ENCODE measurements at places on chromosomes 6 and 20. TPM values are rescaled to one million over a fixed set of nuclear protein-coding genes. Genes with fewer than 3 reads are reported as not detected.

Gene RIMS1
- 3.9 TPM for total RNA-seq

DNA sequence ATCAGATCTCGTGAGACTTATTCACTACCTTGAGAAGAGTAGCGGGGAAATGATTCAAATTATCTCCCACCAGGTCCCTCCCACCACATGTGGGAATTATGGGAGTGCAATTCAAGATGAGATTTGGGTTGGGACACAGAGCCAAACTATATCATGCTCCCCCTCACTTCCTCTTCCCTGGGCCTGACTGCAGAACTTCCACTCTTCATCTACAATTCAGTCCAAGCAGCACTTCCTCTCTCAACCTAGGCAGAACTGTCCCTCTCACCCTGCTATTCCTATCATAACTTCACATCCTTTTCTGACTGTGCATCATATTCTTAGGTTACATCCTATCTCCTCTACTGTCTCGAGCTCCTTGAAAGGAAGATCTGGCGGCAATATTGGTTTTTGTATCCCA, 184.0 kb upstream of the HDDC2 start:
- no peaks in the 10 kb centered on the region for H3K36me3 ChIP-seq
- H3K27ac ChIP-seq, result no peak overlapping the region
- no peaks in the 10 kb centered on the region for H3K4me1 ChIP-seq
- DNase-seq, result no peak

GRCh38 chr20:38190936-38191371, 25.9 kb upstream of the TGM2 start:
- no peaks in the 10 kb centered on the region for H3K27me3 ChIP-seq
- no peaks in the 10 kb centered on the region for H3K36me3 ChIP-seq
- H3K4me3 ChIP-seq, result no peak overlapping the region
- H3K4me1 ChIP-seq, result no peaks in the 10 kb centered on the region

Gene LTB
- total RNA-seq, result 6.2 TPM

GRCh38 chr20:14335052-14335451, 2.4 kb downstream of the FLRT3 start:
- no peak for DNase-seq
- no peaks in the 10 kb centered on the region for H3K27me3 ChIP-seq
- H3K36me3 ChIP-seq, result no peaks in the 10 kb centered on the region
- H3K27ac ChIP-seq, result peak overlapping the region; percentile 32
- H3K4me3 ChIP-seq, result peak overlapping the region; percentile 48
- no peaks in the 10 kb centered on the region for H3K4me1 ChIP-seq

Gene XKR7
- total RNA-seq, result 0.09 TPM

DNA sequence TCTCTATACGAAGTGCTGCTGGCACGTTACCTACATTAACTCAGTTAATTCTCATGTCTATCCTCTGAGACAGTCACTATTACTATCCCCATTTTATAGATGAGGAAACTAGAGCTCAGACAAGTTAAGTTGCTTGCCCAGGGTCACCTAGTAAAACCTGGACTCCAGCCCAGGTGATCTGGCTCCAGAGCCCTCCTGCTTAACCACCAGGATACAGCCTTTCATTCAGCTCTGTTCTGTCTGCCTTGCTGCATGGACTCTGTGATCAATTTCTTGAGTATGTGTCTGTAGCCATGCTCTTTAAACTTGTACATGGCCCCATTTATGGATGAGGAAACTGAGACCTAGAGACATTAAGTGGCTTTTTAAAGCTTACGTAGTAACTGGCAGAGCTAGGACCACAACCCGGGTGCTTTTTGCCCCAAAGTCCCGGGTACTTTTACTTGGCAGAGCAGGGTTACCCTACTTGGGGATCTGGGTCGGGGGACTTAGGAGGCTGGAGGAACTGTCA, 4.7 kb downstream of the CDKN1A start:
- no peak overlapping the region for H3K27ac ChIP-seq
- peaks cover 46% of the 10 kb centered on the region for H3K4me1 ChIP-seq
- H3K36me3 ChIP-seq, result peaks cover 57% of the 10 kb centered on the region
- no peak overlapping the region for H3K4me3 ChIP-seq
- no peaks in the 10 kb centered on the region for H3K27me3 ChIP-seq

- H3K36me3 ChIP-seq, result no peaks in the 10 kb centered on the region
- H3K4me3 ChIP-seq, result no peak overlapping the region
- DNase-seq, result peak; percentile 81
- H3K27ac ChIP-seq, result no peak overlapping the region
Observed at GRCh38 chr6:170129691-170130171, 161.1 kb downstream of the DLL1 start.

Gene NHSL1
- 69.5 TPM for total RNA-seq

- no peaks in the 10 kb centered on the region for H3K27me3 ChIP-seq
- DNase-seq, result no peak
- no peaks in the 10 kb centered on the region for H3K36me3 ChIP-seq
- H3K27ac ChIP-seq, result no peak overlapping the region
- no peaks in the 10 kb centered on the region for H3K4me1 ChIP-seq
Observed at GRCh38 chr20:19440660-19441527, 228.5 kb downstream of the SLC24A3 start.

GRCh38 chr20:7673841-7674240, 266.4 kb downstream of the HAO1 start:
- DNase-seq, result no peak
- H3K4me1 ChIP-seq, result no peaks in the 10 kb centered on the region
- no peaks in the 10 kb centered on the region for H3K36me3 ChIP-seq

- H3K27ac ChIP-seq, result no peak overlapping the region
- H3K4me3 ChIP-seq, result no peak overlapping the region
Observed at GRCh38 chr6:158357570-158358216, 45.4 kb downstream of the TULP4 start.

DNA sequence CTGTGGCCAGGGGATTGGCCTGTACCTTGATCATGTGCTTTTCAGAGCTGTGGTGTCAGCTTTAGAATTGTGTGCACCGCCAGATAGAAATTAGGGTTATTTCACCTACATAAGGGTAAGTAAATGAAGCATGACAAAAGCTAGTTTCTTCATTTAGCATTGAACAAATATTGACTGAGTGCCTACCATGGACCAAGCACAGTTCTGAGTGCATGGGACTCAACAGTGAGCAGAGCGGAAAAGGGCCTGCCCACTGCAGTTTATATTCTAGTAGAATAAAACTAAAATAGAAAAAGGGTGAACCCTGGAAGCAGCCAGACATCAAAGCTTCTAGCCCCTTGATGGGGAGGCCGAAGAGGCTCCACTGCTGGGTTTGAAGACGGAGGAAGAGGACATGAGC, 25.6 kb downstream of the ECT2L start:
- H3K4me1 ChIP-seq, result no peaks in the 10 kb centered on the region
- no peaks in the 10 kb centered on the region for H3K36me3 ChIP-seq
- no peak overlapping the region for H3K4me3 ChIP-seq
- DNase-seq, result no peak

Gene FILIP1
- total RNA-seq, result 21.6 TPM

GRCh38 chr6:116434056-116434725, 27.0 kb upstream of the CALHM6 start:
- H3K36me3 ChIP-seq, result peaks cover 16% of the 10 kb centered on the region
- no peak overlapping the region for H3K4me3 ChIP-seq

DNA sequence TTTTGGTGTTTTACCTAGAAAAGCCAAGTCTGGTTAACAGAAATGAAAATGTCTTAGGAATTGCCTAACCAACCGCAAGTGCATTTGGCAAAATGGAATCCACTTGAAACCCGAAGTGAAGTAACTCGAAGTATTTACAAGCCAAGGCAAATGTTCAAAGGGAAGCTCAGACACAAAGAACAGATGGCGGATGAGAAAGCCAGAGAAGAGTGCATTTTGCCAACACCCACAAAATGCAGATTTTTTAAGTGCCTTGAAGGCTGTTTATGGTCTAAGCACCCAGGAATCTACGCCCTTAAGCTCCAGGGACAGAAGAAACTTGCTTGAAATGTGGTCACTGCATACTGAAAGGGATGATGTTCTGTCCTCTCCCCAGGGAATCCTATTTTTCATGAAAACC, 70.0 kb upstream of the TBXT start:
- H3K36me3 ChIP-seq, result no peaks in the 10 kb centered on the region
- H3K4me1 ChIP-seq, result peaks cover 7% of the 10 kb centered on the region
- H3K4me3 ChIP-seq, result no peak overlapping the region
- DNase-seq, result no peak
- H3K27me3 ChIP-seq, result no peaks in the 10 kb centered on the region
- no peak overlapping the region for H3K27ac ChIP-seq

Gene MYB
- total RNA-seq, result 2.0 TPM

Gene C20orf202
- 0.64 TPM for total RNA-seq

- H3K36me3 ChIP-seq, result no peaks in the 10 kb centered on the region
- H3K4me3 ChIP-seq, result no peak overlapping the region
- H3K27me3 ChIP-seq, result no peaks in the 10 kb centered on the region
Observed at GRCh38 chr6:60643870-60644269, 1642.2 kb downstream of the KHDRBS2 start.

Gene SPDEF
- total RNA-seq, result 1.3 TPM

GRCh38 chr20:54228841-54229240, 21.0 kb downstream of the PFDN4 start:
- no peak overlapping the region for H3K27ac ChIP-seq
- H3K27me3 ChIP-seq, result no peaks in the 10 kb centered on the region
- no peak for DNase-seq
- H3K4me1 ChIP-seq, result no peaks in the 10 kb centered on the region
- no peaks in the 10 kb centered on the region for H3K36me3 ChIP-seq

DNA sequence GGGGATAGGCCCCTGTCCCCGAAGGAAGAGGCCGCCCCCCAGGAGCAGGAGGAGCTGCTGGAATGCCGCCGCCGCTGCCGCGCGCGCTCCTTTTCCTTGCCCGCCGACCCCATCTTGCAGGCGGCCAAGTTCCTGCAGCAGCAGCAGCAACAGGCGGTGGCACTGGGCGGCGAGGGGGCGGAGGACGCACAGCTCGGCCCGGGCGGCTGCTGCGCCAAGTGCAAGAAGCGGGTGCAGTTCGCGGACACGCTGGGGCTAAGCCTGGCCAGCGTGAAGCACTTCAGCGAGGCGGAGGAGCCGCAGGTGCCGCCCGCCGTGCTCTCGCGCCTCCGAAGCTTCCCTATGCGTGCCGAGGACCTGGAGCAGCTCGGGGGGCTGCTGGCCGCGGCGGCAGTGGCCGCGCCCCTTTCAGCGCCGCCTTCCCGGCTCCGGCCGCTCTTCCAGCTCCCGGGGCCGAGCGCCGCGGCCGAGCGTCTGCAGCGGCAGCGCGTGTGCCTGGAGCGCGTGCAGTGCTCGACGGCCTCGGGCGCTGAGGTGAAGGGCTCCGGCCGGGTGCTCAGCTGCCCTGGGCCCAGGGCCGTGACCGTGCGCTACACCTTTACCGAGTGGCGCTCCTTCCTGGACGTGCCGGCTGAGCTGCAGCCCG, 630 bp downstream of the PPP1R3G start:
- H3K27me3 ChIP-seq, result peaks cover 21% of the 10 kb centered on the region
- no peaks in the 10 kb centered on the region for H3K36me3 ChIP-seq
- peak; percentile 69 for DNase-seq
- peak overlapping the region; percentile 49 for H3K27ac ChIP-seq

Gene C2
- total RNA-seq, result 282 TPM

- no peak overlapping the region for H3K4me3 ChIP-seq
- DNase-seq, result no peak
- H3K27ac ChIP-seq, result no peak overlapping the region
- H3K36me3 ChIP-seq, result peaks cover 18% of the 10 kb centered on the region
- H3K4me1 ChIP-seq, result no peaks in the 10 kb centered on the region
Observed at GRCh38 chr20:33352258-33353012, 48.9 kb downstream of the CDK5RAP1 start.

Gene IMPG1
- not detected for total RNA-seq

DNA sequence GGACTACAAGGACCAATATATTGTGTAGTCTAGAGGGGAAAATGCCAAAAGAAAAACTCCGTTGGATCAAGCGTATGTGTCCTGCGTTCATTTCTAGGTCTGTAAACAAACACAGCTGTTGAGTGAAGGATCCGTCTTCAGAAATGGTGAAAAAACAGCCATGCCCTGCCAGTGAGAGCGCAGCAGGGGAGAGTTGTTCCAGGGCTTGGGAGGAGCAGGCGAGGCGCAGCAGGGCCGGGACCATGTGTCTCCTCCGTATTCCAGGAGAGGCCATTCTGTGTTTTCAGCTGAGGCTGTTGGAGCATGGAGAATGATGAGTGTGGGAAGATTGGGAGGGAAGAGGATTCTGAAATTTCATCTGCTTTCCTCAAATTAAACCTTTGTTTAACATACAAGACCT, 38.0 kb downstream of the BMP6 start:
- no peaks in the 10 kb centered on the region for H3K4me1 ChIP-seq
- DNase-seq, result no peak
- no peaks in the 10 kb centered on the region for H3K27me3 ChIP-seq
- H3K36me3 ChIP-seq, result no peaks in the 10 kb centered on the region
- H3K4me3 ChIP-seq, result no peak overlapping the region

- no peak for DNase-seq
- H3K27ac ChIP-seq, result peak overlapping the region; percentile 99
- peaks cover 29% of the 10 kb centered on the region for H3K4me1 ChIP-seq
- H3K27me3 ChIP-seq, result no peaks in the 10 kb centered on the region
- H3K36me3 ChIP-seq, result no peaks in the 10 kb centered on the region
Observed at GRCh38 chr6:87701344-87701675, 723 bp downstream of the AKIRIN2 start.

GRCh38 chr6:97312241-97312640, 29.2 kb upstream of the MMS22L start:
- H3K27me3 ChIP-seq, result no peaks in the 10 kb centered on the region
- H3K4me1 ChIP-seq, result no peaks in the 10 kb centered on the region
- no peak overlapping the region for H3K4me3 ChIP-seq
- no peaks in the 10 kb centered on the region for H3K36me3 ChIP-seq
- DNase-seq, result no peak

Gene RSPO3
- 6.2 TPM for total RNA-seq

Gene LY6G6D
- not detected for total RNA-seq

Gene PTGIS
- 42.1 TPM for total RNA-seq

Gene BMP7
- 1.2 TPM for total RNA-seq

Gene MAP3K5
- total RNA-seq, result 32.5 TPM

DNA sequence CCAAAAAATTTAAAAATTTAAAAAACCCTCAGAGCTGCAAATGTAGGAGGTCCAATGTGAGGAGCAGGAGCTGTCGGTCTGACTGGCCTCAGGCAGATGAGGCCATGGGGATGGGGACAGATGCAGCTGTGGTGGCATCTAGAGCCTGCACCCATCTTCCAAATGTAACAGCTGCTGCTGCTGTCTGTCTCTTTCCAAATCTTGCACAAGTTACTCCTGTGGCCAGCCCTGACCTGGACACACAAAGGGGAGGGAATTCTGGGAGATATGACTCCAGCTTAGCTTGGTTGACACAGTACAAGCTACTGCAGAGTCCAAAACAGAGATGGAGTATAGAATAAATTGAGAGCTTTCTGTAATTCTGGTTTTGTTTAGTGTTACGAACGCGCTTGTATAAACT, 115.2 kb downstream of the PRND start:
- H3K27me3 ChIP-seq, result no peaks in the 10 kb centered on the region
- H3K27ac ChIP-seq, result no peak overlapping the region
- no peaks in the 10 kb centered on the region for H3K36me3 ChIP-seq
- peaks cover 6% of the 10 kb centered on the region for H3K4me1 ChIP-seq
- no peak for DNase-seq

Gene CNR1
- total RNA-seq, result 21.6 TPM

GRCh38 chr6:30127238-30128093, 8.5 kb upstream of the TRIM40 start:
- H3K27me3 ChIP-seq, result peaks cover 34% of the 10 kb centered on the region
- no peak for DNase-seq
- H3K36me3 ChIP-seq, result no peaks in the 10 kb centered on the region
- H3K4me1 ChIP-seq, result peaks cover 13% of the 10 kb centered on the region

Gene LRRC73
- 0.55 TPM for total RNA-seq

Data from upper lobe of right lung (tissue), 1 donor.